ENCODE measurements at places on chromosomes 13 and 19.

GRCh38 chr13:95241321-95241720, 59.9 kb downstream of the ABCC4 start:
- no peak for DNase-seq

DNA sequence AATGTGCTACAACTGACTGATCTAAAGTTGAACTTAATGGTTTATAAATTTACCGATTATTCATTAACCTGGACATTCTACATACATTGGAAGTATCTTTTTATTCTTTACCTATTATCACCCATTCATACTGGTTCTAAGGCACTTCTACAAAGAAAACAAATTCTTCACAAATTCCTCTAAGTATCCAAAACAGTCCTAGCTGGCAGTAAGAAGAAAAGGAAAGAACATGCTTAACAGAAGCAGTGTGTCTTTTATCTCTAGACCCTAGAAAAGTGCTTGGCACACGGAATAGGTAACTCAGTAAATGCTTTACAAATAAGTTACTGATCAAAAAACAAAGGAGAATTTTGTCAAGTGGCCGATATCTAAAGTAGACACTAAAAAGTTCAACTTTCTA, 32.8 kb downstream of the TSC22D1 start:
- no peak for DNase-seq

DNA sequence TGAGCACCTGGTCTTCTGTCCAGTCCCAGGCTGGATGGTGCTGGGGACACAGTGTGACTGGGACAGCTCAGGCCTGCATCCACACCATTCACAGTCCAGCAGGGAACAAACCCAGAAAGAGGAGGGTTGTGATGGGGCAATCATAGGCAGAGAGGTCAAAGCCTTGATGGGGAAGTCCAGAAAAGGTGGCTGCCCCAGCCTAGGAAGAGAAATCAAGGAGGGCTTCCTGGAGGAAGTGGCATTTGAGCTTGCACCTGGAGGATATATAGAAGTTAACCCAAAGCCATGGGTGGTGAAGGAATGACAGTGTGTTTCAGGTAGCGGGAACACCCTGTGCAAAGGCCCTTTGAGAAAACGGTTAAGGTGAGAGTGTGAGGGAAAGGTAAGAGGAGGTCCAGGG, 2.6 kb upstream of the PRX start:
- no peak for DNase-seq

DNA sequence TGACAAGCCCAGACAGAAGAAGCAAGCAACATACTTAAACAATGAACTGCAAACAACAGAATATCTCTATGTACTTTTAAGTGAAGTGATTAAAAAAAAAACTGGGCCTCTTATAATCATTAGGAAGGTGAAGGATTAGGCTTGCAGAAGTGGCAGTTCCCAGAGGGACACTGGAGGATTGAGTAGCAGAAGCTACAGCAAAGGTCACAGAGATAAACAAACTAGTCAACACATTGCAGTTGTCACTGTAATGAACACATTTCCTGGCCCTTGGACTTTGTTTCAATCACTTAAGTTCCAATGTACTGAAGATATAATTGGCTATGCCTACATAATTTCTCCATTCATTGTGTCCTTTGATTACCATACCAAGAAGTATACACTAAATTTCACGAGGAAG, 1498.8 kb downstream of the SLITRK5 start:
- no peak for DNase-seq

DNA sequence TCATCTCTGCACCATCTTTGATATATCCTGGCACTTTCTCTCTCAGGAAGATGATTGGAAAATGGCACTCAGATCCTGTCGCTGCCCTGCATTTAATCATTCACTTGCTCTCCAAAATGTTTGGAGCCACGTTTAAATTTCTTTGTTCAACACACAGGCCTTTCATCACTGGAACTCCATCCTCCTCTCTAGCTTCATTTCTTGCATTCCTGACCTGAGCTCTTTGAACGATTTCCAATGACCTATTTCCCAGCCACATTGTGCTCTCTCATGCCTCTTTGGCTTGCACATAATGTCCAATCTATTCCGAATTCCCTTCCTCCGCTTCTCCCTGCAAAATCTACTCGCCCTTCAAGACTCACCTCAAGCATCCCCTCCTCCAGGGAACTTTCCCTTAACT, 287.4 kb upstream of the NBEA start:
- DNase-seq, result no peak

GRCh38 chr13:113361406-113361805, 2.5 kb downstream of the GRTP1 start:
- DNase-seq, result no peak

- DNase-seq, result no peak
These were observed 60.8 kb downstream of the ALOX5AP start for GRCh38 chr13:30796132-30796572.

GRCh38 chr13:104024416-104025170, 958.4 kb upstream of the SLC10A2 start:
- DNase-seq, result no peak

- DNase-seq, result no peak
These were observed 806.1 kb upstream of the MIR17HG start for GRCh38 chr13:90541346-90541745.
